ENCODE measurements at places on chromosomes 3 and 15.

GRCh38 chr3:10601151-10601856, 95.9 kb upstream of the ATP2B2 start:
- peaks cover 62% of the 10 kb centered on the region for H3K27me3 ChIP-seq
- H3K4me1 ChIP-seq = peaks cover 17% of the 10 kb centered on the region
- H3K27ac ChIP-seq = no peak overlapping the region
- H3K4me3 ChIP-seq = no peak overlapping the region
- no peak for DNase-seq
- no peaks in the 10 kb centered on the region for H3K36me3 ChIP-seq

GRCh38 chr3:4271834-4272233, 31.3 kb upstream of the SETMAR start:
- peak; percentile 3 for DNase-seq
- H3K4me3 ChIP-seq = no peak overlapping the region
- no peaks in the 10 kb centered on the region for H3K36me3 ChIP-seq
- peaks cover 18% of the 10 kb centered on the region for H3K27me3 ChIP-seq
- H3K4me1 ChIP-seq = no peaks in the 10 kb centered on the region

- H3K4me3 ChIP-seq = no peak overlapping the region
- H3K36me3 ChIP-seq = no peaks in the 10 kb centered on the region
- H3K27me3 ChIP-seq = no peaks in the 10 kb centered on the region
- DNase-seq = no peak
- H3K4me1 ChIP-seq = peaks cover 21% of the 10 kb centered on the region
- H3K27ac ChIP-seq = no peak overlapping the region
These were observed 124.4 kb downstream of the FEZF2 start for GRCh38 chr3:62248734-62249483.

GRCh38 chr3:36864180-36865053, 80.4 kb downstream of the TRANK1 start:
- no peaks in the 10 kb centered on the region for H3K27me3 ChIP-seq
- H3K4me1 ChIP-seq = peaks cover 4% of the 10 kb centered on the region
- DNase-seq = no peak
- H3K27ac ChIP-seq = no peak overlapping the region

GRCh38 chr3:30503446-30503845, 103.0 kb upstream of the TGFBR2 start:
- no peak overlapping the region for H3K4me3 ChIP-seq
- H3K27me3 ChIP-seq = no peaks in the 10 kb centered on the region
- no peaks in the 10 kb centered on the region for H3K36me3 ChIP-seq

DNA sequence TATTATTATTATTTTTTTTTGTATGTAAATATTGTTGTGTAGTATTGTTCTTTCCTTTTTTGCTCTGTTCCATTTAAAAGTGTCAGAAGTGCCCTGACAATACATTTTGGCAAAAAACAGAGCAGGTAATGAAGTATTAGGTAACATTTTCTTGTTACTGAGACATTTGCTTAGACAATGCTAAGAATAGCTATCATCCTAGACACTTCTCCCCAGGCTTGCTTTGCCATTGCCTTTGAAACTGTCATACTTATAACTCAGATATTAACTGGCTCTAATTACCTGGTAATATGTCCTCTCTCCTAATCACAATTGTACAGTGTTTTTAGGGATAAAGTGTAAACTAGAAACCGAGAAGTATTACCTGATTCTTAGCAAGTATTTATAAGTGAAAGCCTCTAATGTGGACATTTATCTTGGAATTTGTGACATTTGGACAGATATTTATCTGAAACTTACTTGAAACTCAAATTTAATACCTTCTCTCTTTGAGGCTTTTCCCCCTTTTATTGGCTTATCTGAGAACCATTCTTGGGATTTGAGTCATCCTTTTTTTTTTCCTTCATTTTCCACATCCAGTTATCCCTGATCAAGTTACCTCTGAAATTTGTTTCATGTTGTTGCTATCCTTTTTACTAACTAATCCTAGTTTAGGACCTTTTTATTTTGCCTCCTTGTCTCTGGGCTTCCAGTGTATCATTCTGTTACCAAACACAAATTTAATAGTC, 13.1 kb downstream of the ARIH1 start:
- H3K27ac ChIP-seq = no peak overlapping the region
- no peak for DNase-seq
- H3K4me1 ChIP-seq = peaks cover 15% of the 10 kb centered on the region
- peaks cover 5% of the 10 kb centered on the region for H3K36me3 ChIP-seq
